ENCODE measurements at places on chromosomes 12 and 14. TPM values are rescaled to one million over a fixed set of nuclear protein-coding genes. Genes with fewer than 3 reads are reported as not detected.

Gene TRHDE
- total RNA-seq = 0.17 TPM

Gene LRP6
- total RNA-seq = 76.8 TPM

Gene ITFG2
- 9.3 TPM for total RNA-seq

Gene UNC119B
- total RNA-seq = 24.8 TPM

Gene PRH2
- total RNA-seq = 0.42 TPM

Gene KLHDC2
- total RNA-seq = 89.0 TPM

Gene HOXC4
- total RNA-seq = not detected

Gene GALNT6
- total RNA-seq = 24.1 TPM

Gene GPRC5D
- 0.17 TPM for total RNA-seq

- DNase-seq = no peak
Observed at GRCh38 chr12:4807813-4808212, 87.6 kb downstream of the GALNT8 start.

DNA sequence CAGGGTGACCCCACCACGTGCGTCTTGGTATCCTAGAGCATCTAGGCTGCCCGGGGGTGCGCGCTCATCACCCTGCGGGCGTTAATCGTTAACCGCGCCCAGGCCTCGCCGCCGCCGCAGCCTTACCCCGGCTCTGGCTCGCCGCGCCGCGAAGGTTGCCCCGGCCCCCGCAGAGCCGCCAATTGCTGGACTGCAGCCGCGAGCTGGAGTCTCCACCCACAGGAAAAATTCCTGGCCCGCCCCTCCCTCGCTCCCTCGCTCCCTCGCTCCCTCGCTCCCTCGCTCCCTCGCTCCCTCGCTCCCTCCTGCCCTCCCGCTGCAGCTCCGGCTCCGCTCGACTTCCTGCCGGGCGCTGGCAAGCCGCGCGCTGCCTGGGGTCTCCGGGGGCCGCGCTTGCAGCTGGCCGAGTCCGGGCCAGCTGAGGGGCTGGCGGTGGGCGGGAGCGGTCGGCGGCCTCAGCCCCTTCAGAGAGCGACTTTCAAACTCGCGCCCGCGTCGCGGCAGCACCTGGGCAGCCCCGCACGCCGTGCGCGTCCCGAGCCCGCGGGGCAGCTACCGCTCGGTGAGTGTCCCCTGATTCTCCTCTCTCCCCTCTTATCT lies at the start of gene PLEKHG3:
TSS of gene PLEKHG3 (plus strand) at position 282 of the 600 bp plus-strand sequence. CDS start 23,208 bp downstream, outside the sequence.
- peak; percentile 70 for DNase-seq

DNA sequence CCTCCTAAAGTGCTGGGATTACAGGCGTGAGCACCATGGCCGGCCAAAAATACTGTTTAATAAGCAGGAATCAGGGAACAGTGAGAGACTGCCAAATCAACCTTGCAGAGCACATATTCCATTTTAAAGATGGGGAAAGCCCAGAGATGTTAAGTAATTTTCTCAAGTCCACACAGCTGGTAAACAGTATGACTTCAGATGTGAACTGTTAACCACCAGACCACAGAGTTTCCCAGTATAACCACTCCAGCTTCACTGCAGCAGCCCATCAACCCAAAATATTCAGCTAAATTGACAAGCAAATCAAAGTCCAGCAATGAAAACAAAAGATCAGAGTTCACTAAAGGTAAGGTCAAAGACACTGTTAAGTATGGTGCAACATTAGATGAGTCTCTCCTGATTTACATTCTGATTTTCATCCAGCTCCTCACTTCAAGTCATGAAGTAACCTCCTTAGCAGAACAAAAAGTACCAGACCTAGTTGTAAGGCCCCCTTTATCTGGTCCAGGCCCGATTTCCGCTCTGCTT lies 82.1 kb downstream of the TRAFD1 start:
- no peak for DNase-seq

- no peak for DNase-seq
Observed at GRCh38 chr12:70451528-70451927, 85.4 kb downstream of the KCNMB4 start.

DNA sequence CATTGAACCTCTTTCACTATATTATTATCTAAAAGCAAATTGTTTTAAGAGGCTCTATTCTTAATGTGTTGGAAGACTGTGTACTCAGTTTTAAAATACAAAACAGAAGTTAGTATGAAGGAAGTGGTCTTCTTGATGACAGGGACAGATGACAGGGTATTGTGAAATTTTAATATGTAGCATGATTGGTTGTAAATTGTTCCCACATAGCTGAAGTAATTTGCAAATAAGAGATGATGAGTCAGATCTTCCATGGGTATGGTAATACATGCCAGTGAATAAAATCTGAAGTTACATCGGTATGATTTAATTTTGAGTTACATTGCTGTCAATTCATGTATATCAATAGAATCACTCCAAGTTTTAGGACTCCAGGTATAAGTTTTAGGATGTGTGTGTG lies 454.8 kb downstream of the AEBP2 start:
- DNase-seq = no peak

- DNase-seq = no peak
Observed at GRCh38 chr12:22190-22529, 44.4 kb upstream of the IQSEC3 start.

GRCh38 chr14:66395300-66395699 lies 90.9 kb upstream of the CCDC196 start:
- DNase-seq = no peak

DNA sequence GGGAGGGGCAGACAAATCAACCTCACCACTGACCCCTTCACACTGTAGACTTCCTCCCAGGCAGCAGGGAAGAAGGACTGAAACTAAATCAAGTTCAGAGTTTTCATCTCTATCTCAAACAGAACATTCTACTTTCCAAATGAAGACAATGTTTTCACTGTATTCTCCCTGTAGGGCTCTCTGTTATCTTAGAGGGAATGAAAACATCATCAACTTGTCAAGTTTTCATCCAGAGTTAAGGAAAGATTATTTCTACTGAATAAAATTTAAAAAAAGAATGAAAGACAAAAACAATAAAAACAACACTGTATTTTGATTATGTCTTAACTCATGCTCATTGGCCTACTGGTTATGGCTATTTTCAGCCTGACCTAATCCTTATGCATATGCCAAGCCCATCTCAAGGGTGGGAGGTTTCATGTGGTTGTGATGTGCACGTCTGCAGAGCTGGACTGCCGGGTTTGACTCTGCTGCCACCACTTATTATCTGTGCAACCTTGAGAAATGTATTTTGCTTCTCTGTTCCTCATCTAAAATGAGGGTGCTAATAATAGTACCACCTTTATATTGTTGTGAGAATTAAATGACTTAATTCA lies 152.0 kb upstream of the AVPR1A start:
- no peak for DNase-seq

- DNase-seq = no peak
Observed at GRCh38 chr14:36439766-36440165, 80.3 kb downstream of the NKX2-1 start.

- DNase-seq = no peak
Observed at GRCh38 chr14:24818058-24818822, 184.2 kb upstream of the GZMB start.

DNA sequence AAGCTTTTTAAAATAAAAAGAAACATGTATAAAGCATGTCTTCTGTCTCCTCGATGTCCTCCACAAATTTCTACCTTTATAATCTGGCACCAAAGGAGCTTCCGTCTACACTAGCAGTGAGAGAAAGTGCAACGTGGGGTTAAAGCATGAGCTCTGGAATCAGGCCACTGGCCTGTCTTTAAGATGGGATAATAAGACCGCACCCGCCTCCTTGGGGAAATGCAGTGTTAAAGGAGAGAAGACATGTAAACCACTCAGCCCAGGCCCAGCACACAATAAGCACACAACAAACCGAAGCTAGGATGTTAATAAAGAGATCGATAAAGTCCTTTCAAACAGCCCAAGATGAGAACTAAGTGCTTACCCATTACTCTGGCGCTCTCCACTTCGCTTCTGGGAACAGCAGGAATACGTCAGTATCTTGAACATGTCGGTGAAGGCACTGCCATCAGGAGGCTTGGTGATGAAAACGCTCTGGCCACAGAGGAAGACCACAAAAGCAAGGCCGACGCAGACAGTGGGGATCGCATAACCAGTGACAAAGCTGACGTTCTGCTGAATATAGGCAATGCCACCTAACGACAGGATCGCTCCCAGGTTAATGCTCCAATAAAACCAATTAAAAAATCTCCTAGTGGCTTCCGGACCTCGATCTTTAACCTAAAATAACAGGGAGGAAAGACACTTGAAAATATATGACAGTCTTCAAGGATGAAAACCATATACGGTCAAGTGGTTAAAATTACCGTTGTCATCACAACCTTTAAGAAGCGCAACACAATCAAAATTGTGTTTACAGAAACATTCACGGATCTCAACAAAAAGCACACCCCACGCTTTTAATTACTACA lies 9.1 kb downstream of the SLC15A4 start:
- DNase-seq = no peak

DNA sequence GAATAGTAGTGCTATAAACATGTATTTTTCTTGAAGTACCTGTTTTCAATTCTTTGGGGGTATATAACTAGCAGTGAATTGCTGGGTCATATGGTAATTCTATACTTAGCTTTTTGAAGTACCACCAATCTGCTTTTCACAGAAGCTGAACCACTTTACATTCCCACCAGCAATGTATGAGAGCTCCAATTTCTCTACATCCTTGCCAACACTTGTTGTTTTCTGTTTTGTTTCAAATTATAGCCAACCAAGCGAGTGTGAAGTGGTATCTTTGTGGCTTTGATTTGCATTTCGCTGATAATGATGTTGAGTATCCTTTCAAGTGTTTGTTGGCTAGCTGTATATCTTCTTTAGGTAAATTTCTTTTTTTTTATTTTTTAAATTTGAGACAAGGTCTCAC lies 95.7 kb downstream of the PAPLN start:
- no peak for DNase-seq

DNA sequence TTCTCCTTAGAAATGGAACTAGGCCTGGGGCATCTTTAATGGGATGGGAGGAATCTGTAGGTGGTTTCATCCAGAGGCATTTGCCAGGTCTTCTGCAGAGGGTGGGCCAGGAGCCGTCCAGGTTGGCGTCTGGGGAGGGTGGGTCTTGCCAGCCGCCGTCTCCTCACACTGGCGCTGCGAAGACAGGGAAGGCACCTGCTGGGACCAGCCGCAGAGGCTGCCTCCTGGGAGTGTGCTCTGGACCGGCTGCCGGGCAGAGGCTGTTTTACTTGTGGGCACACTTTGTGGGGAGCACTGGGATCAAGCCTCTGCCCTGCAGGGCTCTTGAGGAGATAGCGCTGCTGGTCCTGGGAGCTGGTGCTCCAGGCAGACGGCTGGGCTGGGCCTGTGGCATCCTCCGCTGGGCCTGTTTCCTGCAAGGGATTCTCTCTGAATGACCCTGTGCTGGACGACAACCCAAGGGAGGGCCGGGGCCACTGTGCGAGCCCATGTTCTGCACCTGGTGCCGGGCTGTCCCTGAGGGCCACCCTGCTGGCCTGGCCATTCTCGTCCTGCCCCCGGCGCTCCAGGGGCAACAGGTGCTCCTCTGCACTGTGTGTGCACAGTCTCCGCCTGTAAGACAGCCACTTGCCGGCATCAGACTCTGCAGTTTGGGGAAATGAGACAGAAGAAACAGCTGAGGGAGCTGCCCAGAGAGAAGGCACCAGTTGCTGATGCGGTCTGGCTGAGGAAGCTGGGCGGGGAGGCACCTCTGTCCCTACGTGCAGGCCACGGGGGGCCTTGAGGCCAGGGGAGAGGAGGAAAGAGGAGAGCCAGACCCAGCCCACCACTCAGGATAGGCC lies 10.0 kb upstream of the TEX22 start:
- no peak for DNase-seq

GRCh38 chr14:53055003-53055402 lies 98.1 kb downstream of the DDHD1 start:
- DNase-seq = no peak

DNA sequence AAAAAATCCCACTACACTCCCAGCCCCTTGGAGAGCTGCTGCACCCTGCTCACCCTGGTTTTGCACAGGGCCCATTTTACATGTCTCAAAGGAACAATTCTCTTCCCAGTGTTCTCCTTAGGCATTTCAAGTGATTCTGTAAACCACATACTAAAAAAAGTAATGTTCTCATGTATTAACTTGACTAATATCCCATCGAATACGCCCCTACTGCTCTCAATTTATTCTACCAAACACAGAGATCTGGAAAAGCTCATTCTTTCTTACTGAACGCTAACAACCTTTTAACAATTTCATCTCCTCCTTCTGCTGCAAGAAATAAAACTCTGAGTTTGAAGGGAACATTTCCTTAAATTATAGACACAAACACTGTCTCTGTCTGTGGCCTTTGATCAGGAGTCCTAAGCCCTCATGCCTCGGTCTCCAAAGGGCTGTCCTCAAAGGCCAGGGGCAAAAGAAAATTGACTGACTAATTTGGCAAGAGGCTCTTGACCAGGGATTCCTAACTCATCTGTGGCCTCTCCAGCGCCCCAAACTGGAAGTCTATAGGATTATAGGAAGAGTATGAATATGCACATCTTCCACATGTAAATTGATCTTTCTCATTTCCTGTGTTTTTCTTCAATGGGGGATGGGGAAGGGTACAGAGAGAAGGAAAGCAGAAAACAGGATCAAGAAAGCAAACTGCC lies 17.1 kb upstream of the TSPAN11 start:
- DNase-seq = no peak

- no peak for DNase-seq
Observed at GRCh38 chr12:31876568-31877424, 82.4 kb upstream of the RESF1 start.

DNA sequence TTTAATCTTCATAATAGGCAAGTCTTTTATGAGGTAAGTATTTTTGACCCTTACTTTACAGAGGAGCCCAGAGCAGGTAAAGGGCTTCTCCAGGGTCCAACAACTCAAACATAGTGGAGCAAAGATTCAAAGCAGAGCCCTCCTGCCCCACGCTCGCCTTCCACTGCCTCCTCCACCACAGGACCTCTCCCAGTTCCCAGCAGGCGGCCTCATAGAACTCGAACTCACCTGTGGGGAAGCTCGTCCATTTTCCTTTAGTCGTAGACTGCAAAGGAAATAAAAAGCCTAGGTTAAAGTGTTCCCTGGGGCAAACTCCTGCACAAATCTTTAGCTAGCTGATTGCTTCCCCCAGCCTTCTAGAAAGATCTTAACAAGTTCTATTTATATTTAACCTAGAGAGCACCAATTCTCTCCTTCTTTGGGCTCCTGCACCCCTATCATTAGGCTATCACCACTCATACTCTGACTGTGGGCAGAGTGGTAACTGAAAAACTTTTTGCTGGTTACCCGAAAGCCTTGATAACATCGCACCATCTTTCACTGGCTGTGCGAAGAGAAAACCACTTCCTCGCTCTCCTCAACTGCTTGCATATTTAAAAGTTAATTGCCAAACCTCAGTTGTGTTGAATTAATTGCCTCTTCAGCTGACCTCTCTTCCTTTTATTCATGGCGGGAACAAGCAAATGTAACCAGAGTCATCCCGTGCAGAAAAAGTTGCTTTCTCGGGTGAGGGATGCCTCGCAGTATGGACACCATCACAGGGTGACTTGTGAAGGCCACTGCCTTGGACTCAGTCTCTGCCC lies 299.6 kb downstream of the DPF3 start:
- no peak for DNase-seq

GRCh38 chr12:4297617-4298016 lies 23.4 kb upstream of the TIGAR start:
- no peak for DNase-seq

GRCh38 chr12:1473418-1473817 lies 121.0 kb downstream of the FBXL14 start:
- DNase-seq = no peak

GRCh38 chr12:29354954-29355353 lies 26.0 kb downstream of the ERGIC2 start:
- DNase-seq = no peak
